ENCODE measurements at places on chromosomes 12 and 14. TPM values are rescaled to one million over a fixed set of nuclear protein-coding genes. Genes with fewer than 3 reads are reported as not detected.

The SERPINA12 gene
- not detected for total RNA-seq

The FGF23 gene
- not detected for total RNA-seq

- DNase-seq: peak; percentile 89
These were observed 760 bp downstream of the ACTN1 start for GRCh38 chr14:68978172-68978911.

The CCDC177 gene
- total RNA-seq: not detected

The RTL1 gene
- total RNA-seq: not detected

DNA sequence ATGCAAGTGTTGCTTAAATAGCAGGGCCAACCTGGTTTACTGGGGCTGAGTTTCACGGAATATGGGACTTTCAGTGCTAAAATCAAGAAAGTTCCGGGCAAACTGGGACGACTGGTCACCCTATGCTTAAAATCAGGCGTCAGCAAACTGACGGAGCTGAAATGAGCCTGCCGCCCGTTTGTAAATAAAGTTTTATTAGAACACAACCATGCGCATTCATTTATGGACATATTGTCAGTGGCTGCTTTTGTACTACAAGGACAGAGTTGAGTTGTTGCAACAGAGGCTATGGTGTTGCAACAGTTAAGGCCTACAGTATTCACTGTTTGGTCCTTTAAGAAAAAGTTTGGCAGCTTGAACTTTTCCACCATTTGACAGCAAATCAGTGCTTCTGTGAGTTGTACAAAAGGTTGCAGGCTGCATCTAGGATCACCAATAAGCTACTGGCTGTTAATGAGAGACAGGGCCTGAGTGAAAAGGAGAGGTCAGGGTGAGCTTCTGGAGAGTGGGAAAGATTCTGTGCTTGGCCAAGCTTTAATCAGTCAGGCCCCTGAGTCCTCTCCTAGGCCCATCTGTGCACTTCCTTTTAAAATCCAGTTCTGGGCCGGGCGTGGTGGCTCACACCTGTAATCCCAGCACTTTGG lies 13.3 kb downstream of the SELPLG start:
- DNase-seq: no peak

- DNase-seq: no peak
These were observed 93.2 kb downstream of the GPR65 start for GRCh38 chr14:88098163-88098562.
